NCI-H2081 treated with DMSO at 0.1 percent for 48 hours (cell line): ENCODE measurements at places on chromosomes 7 and 10.

GRCh38 chr7:4067874-4068273 lies 614.2 kb upstream of the FOXK1 start:
- DNase-seq: no peak

DNA sequence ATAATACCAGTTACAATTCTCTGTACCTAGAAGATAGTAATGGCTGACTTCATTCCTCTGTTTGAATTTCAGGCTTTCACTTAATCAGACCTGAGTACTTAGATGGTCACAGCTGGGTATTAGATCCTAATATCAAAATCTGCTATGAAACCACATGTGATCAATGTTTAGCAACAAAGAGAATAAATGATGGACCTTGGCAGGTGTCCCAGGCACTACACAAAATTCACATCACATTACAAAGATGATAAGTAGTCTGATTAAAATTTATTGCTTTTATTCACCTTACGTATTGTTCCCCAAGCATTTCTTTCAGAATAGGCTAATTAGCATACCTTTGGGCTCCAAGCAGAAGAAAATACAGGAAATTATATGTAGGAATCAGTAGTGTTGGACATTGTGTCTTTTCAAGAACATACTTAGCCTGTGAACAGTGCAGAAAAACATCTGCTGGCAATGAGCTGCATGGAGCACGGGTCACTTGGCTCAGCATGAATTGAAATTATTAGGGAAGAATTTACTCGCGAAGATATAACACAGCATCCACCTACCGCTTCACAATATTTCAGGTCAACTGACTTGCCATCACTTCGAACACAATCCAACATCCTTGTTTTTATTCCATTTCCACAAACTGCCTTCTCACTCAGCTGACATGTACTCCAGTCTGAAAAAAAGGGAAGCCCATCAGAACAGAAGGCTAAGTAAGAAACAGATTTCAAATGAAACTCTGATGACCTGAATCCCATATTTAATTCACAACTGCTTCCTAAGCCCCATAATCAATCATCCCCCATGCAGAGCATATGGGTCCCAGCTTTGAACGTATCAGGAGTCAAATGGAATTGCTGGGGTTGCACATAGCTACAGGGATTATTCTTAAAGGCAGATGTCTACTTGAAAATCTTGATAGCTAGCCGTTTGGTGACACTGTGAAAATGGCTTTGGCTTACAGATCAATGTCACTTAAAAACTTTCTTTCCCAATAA lies 421.0 kb downstream of the THSD7A start:
- DNase-seq: no peak

DNA sequence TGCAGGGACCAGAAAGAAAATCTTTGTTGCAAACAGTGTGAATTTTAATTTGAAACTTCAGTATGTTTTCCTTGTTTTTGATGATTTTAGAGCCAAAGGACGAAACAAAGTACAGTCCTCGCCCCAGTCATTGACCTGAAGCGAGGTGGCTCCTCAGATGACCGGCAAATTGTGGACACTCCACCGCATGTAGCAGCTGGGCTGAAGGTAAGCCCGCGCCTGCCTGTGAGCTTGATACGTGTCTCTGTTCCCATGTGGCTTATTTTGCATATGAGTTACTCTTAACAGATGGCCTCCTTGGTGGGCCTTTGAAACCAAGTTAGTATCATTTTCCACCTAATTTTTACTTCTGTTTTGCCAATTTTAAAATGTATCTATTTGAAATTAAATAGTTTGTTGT lies 12.3 kb downstream of the RBM17 start:
- no peak for DNase-seq

- no peak for DNase-seq
These were observed 617.4 kb downstream of the CCSER2 start for GRCh38 chr10:84945791-84946190.

GRCh38 chr10:63675171-63675570 lies 154.0 kb downstream of the REEP3 start:
- no peak for DNase-seq

GRCh38 chr10:25842146-25842545 lies 91.9 kb upstream of the MYO3A start:
- DNase-seq: no peak

DNA sequence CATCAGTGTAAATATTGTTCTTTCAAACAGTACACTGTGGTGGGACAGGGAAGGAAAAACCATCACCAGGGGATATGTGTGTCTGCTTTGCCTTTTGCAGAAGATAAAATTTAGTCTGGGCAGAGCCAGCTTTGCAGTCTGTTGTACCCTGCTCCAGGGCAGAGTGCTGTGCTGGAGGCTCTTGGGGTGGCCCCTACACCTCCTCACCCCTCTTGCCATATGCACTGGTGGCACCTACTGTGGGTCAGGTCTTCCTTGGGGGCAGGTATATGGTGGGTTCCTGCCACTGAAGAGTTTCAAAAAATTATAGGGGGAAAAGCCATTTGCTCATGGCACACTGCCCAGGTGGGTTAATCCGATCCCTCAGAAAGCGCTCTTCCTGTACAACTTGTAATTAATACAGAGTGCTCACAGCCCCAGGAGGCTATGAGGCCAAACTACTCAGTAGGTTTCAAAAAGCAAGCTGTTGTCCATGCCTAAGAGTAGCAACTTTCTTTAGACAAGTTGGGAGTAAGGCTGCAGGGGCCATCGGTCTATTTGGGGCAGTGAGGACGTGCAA lies 112.7 kb upstream of the BMPER start:
- peak; percentile 74 for DNase-seq

DNA sequence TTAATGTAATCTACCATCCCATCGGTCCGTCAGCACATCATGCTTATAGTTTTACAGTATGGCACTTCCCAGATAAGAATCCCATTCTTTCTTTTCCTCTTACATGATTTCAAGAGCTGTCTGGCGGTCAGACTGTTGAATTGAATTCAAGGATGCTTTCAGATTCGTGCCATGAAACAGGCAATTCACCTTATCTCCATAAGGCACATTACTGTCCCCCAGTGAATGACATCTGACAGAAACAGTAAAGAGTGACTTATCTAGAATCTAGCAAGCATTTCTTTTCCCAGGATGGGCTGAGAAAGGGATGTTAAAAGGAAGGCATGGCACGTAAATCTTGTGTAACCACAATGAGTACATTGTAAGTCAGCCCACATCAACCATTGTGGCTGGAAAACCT lies 61.1 kb upstream of the SEM1 start:
- no peak for DNase-seq

- no peak for DNase-seq
These were observed 141.7 kb upstream of the SEMA3A start for GRCh38 chr7:84336303-84336702.

DNA sequence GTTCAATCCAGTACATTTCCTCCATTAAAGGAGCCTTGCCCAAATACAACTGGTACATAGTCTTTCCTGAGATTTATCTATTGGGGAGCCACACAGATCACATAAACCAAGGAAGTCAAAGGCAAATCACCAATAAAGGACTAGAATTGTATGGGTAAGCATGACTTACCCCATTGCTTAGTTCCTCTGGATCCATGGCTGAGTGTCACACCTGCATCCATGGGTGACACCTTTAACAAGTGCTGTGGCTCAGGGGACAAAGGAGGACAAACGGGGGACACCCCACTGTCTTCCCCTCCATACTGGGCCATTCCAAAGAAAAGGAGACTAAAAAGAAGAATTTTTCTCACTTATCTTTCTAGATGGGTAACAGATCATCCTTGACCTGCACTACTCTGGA lies 30.4 kb downstream of the ZNF92 start:
- no peak for DNase-seq

- DNase-seq: no peak
These were observed 238.4 kb downstream of the DIP2C start for GRCh38 chr10:451021-451471.

DNA sequence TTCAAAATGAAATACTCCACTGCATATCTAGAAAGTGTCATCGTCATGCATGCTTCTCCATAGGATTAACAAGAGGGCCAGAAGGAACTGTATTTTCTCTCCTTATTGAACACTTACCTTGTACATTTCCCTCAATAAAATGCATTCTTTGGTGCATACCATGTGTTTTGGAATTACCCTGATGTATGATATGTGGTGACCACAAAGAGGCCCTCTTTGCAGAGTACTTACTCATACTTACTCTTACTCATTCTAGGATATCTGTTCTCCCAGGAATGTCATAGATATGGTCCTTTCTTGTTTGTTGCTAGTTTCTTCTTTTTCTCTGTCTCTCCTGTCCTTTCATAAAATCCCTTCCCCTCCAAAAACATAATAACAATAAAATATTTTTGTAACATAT lies 1087.1 kb upstream of the POT1 start:
- DNase-seq: no peak

DNA sequence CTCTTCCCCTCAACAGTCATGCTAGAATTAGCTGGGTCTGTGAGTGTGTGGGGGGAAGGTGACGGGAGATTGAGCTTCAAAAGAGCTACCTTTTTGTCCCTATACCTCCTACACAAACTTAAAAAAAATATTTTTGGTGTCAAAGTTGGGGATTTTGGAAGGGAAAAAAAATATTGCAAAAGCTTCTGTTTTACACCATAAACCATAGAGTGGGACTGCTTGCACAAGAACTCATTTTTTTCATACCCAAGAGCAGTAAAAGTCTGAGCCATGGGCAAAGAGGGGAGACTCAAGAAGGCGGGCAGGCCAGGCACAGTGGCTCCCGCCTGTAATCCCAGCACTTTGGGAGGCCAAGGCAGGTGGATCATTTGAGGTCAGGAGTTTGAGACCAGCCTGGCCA lies 9.4 kb upstream of the ZDHHC4 start:
- DNase-seq: no peak

- DNase-seq: no peak
These were observed 496.9 kb downstream of the CCSER2 start for GRCh38 chr10:84825330-84825729.

DNA sequence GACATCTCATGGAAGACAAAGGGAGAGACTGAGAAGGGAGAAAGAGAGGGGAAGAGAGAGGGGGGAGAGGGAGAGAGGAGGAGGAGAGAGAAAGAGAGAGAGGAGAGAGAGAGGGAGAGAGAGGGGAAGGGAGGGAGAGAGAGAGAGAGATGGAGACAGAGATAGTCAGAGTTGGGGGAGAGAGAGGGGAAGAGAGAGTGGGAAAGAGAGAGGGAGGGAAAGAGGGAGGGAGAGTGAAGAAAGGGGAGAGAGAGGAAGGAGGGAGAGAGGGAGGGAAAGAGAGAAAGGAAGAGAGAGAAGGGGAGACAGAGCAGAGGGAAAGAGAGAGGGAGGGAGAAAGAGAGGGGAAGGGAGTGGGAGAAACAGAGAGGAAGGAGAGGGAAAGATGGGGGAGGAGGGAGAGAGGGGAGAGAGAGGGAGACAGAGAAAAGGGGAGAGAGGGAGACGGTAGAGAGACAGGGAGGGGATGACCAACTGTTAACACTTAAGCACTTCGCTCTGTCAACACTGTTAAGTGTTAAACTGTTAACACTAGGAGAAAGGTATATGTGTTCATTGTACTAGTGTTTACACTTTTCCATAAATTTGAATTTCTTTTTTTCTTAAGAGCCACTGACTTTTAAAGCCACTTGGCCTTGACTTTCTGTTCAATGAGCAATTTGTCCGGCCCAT lies 21.8 kb upstream of the SDK1 start:
- no peak for DNase-seq

- DNase-seq: no peak
These were observed 1.9 kb upstream of the NDST2 start for GRCh38 chr10:73813333-73813732.
